Suprapubic skin (tissue), 4 donors: ENCODE measurements at places on chromosomes 13 and 19. TPM values are rescaled to one million over a fixed set of nuclear protein-coding genes. Genes with fewer than 3 reads are reported as not detected.

The CYP4F8 gene
- total RNA-seq, result 15.1 TPM

The KLK1 gene
- total RNA-seq, result 34.3 TPM

The PGLYRP1 gene
- total RNA-seq, result not detected

The NLRP7 gene
- total RNA-seq, result not detected

The ZNF829 gene
- total RNA-seq, result 5.4 TPM

The CHAMP1 gene
- total RNA-seq, result 22.1 TPM
